Lower leg skin (tissue), 4 donors: ENCODE measurements at places on chromosomes 3 and 15. TPM values are rescaled to one million over a fixed set of nuclear protein-coding genes. Genes with fewer than 3 reads are reported as not detected.

DNA sequence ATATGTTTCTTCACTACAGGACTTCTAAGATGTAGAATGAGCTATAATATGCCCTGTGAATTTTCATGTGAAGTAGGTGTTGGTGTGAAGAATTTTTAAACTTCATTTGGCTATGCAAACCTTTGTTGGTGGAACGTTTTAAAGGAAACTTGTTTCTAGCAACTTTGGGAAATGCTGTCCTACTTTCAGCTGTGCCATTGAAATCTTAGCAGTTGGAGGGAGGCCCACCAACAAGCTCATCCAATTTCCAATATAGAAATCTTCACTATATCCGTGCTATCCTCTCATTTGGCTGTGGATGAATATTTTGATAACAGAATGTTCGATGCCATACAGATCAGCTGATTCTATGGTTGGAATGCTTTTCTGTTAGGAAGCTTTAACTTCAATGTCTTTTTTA is 51.3 kb downstream of the GRM7 start:
- no peak for DNase-seq

GRCh38 chr15:94582368-94582767 is 351.0 kb downstream of the MCTP2 start:
- no peak for DNase-seq

Gene ARGFX
- total RNA-seq = not detected

Gene HYAL1
- 19.5 TPM for total RNA-seq

DNA sequence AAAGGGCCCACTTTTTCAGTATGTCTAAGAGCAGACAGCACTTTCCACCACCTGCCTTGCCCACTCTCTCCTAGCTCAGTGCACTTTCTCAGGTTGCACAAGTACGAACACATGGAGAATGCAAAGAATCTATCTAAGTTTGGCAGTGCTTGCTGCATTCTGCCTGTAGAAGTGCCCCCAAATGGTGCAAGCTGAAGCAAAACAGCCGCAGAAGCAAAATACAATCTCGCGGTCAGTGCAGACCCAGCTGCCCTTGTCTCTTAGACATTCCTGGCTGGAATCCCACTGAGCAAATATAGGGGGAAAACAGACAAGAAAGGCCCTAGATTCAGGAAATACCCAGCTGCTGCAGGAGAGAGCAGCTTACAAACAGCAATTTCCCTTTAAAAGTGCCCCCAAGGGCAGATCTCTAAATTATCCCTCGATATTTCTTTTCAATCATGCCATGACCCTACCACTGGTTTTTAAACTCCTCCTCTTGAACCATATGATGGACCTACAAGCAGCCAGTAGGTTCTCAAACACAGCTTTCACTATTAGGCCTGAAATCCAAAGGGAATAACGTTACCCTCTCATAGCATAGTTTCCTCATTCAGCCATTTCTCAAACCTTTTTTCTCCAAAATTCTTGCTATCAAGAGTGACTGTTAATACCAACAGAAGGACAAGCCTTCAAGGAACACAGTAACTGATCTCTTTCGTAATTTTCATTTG is 67.0 kb downstream of the TNIK start:
- no peak for DNase-seq

Gene LDHAL6B
- total RNA-seq = not detected

DNA sequence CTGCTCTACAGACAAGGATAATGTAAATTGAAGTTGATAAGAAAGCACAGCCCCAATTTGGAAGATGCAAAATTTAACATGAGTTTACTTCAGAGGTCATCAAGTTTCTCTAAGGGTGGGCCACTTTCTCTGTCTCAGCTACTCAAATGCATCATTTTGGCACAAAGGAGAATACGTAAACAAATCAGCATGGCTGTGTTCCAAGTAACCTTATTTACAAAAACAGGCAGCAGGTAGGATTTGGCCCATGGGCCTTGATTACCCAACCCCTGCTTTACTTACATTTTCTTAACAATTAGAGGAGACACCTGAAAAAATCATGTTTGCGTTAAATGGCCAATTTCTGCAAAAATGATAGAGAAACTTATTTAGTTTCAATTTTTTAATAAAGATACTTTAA is 181.7 kb downstream of the GBE1 start:
- no peak for DNase-seq
